ENCODE measurements at places on chromosomes 3 and 15.
A peak's percentile ranks its signal among the peaks of the same experiment; 100 is the strongest.

DNA sequence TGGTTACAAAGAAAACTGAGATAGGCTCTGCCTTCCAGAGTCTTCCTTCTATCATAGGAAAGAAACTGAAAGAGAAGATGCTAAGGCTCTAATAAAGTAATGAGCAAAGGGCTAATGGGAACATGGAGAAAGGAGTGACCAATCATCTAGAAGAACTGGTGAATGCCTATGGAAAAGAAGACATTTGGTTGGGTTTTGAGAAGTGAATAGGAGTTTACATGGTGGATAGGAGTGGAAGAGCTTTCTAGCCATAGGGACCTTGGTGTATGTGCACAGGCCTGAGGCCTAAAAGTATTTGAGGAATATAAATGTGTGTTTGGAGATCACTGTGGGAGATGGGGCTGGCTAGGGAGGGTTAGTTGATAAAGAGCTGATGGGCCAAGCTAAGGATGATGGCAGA, 6.8 kb downstream of the LPP start:
- no peak for DNase-seq

DNA sequence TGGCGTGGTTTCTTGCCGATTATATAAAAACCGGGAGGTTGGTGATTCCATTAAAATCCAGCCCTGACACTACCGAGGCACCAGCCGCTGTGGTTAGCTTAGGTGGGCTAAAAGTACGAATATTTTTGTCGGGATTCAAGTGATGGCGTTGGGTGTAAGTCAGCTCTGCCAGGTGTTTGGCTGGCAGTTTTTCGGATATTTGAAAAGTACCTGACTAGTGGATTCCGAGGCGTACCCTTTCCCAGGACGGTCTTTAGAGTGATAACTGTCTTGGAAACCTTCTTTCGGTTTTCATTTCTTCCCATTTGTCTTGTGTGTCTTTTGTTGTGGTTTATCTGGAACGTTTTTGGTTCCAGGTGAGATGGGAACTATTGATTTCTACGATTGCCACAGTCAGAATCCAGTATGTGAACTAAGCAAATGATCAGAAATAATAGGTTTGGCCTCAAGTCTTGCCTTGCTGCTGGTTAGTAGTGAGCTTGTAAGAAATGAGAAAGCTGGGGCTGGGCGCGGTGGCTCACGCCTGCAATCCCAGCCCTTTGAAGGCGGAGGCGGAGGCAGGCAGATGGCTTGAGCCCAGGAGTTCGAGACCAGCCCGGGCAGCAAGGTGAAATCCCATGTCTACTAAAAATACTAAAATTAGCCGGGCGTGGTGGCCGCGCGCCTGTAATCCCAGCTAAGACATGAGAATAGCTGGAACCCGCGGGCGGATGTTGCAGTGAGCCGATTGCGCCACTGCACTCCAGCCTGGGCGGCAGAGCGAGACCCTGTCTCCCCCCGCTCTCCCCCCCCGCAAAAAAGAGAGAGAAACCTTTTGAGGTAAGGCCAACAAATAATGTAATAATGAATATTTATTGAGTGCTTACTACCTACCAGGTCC, 1.4 kb downstream of the FYTTD1 start:
- DNase-seq = peak; percentile 76

DNA sequence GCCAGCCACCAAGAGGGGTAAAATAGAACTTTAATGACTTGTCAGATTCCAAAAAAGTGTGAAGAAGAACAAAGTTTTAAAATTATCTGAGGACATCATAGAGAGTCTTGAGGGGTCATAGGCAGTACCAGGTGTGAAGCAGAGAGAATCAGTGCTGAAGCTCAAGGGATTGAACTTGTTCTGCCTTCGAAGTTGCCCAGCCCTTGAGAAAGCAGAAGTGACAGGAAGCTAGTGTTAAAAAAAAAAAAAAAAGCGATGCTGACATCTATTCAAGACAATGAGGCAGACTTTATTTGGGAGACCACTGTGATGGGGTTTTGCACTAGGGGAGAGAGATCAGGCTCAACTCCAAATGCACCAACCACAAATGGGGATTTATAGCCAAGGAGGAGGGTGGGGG, 21.8 kb downstream of the FBXO22 start:
- DNase-seq = no peak

- peak; percentile 89 for DNase-seq
These were observed 944 bp upstream of the EIF4E3 start for GRCh38 chr3:71726146-71726545.

- DNase-seq = no peak
These were observed 72.8 kb downstream of the VGLL4 start for GRCh38 chr3:11570789-11571495.

- DNase-seq = no peak
These were observed 205.7 kb upstream of the ROBO1 start for GRCh38 chr3:79973482-79973881.

GRCh38 chr3:45881078-45882022, 5.0 kb upstream of the CCR9 start:
- DNase-seq = peak; percentile 68

- no peak for DNase-seq
These were observed 128.7 kb upstream of the WNT5A start for GRCh38 chr3:55615694-55616295.

GRCh38 chr15:72307026-72307425, 12.9 kb downstream of the CELF6 start:
- no peak for DNase-seq

- no peak for DNase-seq
These were observed 84.2 kb downstream of the SEMA6D start for GRCh38 chr15:47801522-47801921.

DNA sequence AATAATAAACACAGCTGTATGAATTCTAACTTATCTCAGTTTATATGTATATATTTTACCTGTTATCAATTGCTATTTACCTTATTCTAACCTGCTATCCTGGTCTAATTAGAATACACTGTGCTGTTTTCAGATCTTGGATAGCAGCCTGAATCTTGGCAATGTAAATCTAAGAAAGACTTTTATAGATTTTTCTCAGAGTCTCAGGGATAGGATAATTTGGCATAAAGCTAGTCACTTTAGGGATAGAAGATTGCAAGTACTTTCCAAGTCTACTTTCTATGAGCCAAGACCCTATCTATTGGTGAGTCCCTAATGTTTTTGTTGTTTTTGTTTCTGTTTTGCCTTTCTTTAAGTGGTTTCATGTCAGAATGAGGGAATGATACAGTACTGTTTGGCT, 695.7 kb downstream of the NAALADL2 start:
- no peak for DNase-seq

- peak; percentile 67 for DNase-seq
These were observed 158.7 kb upstream of the BHLHE40 start for GRCh38 chr3:4820296-4821121.

DNA sequence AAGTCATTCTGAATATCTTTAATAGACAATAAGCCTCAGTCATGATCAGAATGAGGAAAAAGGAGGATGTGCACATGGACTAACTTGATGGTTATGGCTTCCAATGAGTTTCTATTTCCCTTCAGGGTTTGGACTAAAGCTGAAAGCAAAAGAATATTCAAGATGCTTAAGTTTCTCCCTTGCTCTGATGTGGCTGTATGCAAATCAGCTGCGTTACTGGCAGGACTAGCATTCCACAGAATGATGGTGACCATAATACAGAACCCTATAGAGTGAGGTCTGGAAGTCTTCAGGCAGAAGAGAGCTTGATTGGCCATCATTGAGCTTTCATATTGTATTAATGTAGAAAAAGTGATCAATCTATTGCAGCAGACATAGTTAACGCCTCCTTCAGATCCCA, 466.0 kb downstream of the NLGN1 start:
- DNase-seq = no peak

- no peak for DNase-seq
These were observed 129.5 kb downstream of the THRB start for GRCh38 chr3:24365168-24365567.

DNA sequence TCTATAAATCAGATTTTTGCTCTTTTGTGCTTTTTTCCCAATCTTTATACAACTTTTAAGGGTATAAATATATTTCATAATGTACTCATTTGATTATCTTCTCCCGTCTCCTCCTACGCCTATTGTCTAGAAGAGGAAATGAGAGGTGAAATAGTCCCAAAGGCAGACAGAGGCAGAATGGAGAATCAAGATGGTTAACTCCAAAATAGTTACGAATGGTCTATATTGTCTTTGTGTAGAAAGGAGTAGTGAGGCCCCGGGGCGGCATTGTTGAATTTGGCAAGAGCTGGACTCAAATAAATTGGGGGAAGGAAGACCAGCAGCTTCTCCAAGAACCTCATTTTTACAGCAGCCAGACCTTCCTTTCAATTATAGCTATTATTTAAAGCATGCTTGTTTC, 23.9 kb downstream of the ITPR1 start:
- DNase-seq = no peak

DNA sequence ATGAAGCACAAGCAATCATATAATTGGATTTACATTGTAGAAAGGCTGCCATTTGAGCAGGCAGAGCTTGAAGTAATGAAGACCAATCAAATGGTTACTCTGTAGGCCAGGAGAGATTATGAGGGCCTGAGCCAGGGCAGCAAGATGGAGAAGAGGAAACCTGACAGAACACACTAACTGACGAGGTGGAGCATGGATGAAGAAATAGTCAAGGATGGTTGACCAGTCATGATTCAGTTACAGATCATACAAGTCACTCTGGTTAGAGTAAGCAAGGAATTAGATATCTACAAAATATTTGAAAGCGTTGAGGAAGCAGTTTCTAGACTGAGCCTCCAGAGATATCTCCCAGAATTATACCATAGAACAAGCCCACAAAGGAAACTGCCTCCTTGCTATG, 101.8 kb upstream of the THSD4 start:
- no peak for DNase-seq

GRCh38 chr15:70672081-70672480, 91.3 kb downstream of the UACA start:
- DNase-seq = peak; percentile 73

GRCh38 chr3:187689984-187690383, 12.4 kb downstream of the RTP2 start:
- DNase-seq = no peak

DNA sequence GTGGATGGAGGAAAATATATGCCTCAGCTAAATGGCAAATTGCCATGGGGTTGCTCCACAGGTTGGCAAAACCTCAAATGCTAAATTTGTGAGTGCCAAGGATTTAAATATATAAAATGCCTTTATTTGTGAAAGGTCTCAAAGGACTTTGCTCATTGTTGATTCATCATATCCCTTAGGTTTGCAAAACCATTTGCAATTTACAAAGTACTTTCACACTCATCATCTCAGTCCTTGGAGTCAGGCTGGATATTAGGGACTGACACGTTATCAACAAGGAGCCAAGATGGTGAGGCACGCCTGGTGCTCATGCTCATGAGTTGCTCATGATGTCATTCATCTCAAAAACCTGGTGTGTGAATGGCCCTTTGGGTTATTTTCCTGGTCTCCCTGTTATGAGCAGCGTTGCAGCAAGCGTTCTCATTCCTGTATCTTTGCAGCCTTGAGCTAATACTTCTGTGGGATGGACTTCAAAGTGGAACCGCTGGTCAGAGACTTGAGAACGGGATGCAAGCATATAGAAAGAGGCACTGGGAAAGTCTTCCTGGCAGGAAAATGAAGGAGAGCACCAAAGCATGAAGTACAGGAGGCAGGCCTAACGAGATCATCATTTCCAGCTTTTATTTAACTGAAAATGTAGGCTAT, 66.0 kb downstream of the MYO1E start:
- no peak for DNase-seq

DNA sequence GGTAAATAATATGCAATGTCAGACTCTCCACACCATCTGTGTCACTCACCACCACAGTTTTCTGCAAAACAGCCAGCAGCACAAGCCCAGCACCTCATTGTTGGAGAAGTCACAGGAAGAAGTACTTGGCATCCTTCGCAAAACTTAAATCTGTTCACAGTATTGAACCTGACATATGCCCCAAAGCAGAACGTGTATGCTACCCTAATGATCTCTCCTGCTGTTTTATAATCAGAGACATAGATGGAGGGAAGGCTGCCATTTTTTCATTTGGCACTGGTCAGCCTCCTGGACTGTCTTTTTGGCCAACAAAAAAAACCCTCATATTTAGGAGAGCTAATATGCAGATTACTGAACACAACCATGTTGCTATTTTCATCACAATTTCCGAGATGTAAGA, 1272.9 kb downstream of the ROBO1 start:
- no peak for DNase-seq

GRCh38 chr3:67381667-67382272, 272.6 kb downstream of the SUCLG2 start:
- peak; percentile 71 for DNase-seq

- DNase-seq = no peak
These were observed 326.9 kb downstream of the IL5RA start for GRCh38 chr3:2783261-2783660.

- DNase-seq = no peak
These were observed 99.3 kb downstream of the WNT7A start for GRCh38 chr3:13780432-13781176.

- no peak for DNase-seq
These were observed 3.1 kb downstream of the C3orf62 start for GRCh38 chr3:49273825-49274532.

DNA sequence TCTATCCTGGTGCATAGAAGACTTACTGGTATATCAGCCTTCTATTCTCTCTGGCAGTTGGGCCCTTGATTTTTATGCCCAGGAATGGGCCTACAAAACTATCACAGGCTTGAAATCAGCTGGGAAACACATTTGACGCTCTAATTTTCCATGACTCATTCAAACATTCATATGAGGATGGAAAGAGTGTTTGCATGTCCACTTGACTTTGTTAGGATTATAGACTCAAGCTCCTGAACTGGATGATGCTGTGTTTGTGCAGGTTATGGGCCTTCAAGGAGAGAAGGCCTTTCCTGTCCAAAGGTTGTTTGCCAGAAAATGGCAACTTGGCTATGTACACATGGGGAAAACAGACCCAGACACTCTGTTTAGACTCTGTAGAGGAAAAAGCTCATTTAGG, 219.9 kb downstream of the GAP43 start:
- no peak for DNase-seq

- DNase-seq = no peak
These were observed 608.6 kb upstream of the BCHE start for GRCh38 chr3:166445865-166446264.

DNA sequence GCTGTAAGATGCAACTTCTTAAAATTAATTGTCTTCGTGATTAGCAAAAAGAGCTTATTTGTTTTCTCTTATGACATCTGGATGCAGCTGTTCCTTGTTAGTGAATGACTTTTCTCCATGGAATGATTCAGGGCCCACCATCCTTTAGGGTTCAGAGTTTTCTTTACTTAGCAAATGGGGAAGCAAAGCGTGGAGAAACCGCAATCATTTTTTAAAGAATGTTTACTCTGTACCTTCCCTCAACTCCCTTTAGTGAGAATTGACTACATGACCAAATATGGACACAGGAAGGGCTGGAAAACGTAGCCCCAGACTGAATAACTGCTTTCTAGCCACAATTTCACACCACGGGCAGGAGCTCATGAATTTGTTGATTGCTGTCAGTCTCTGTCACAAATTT, 130.1 kb downstream of the EDEM1 start:
- DNase-seq = no peak

Measured in activated CD4-positive, alpha-beta T cell treated with anti-CD3 and anti-CD28 coated beads, Interleukin-2, amount 10 ng/mL, durations not matched to agents 24 days and 14 days (primary cell).